ENCODE measurements at places on chromosomes 7 and 10.

GRCh38 chr7:29087840-29088170 is 58.5 kb downstream of the CPVL start:
- no peak for DNase-seq

GRCh38 chr7:1639532-1640175 is 30.4 kb upstream of the ELFN1 start:
- DNase-seq = no peak

GRCh38 chr10:47408606-47409005 is 24.5 kb upstream of the ZNF488 start:
- no peak for DNase-seq

DNA sequence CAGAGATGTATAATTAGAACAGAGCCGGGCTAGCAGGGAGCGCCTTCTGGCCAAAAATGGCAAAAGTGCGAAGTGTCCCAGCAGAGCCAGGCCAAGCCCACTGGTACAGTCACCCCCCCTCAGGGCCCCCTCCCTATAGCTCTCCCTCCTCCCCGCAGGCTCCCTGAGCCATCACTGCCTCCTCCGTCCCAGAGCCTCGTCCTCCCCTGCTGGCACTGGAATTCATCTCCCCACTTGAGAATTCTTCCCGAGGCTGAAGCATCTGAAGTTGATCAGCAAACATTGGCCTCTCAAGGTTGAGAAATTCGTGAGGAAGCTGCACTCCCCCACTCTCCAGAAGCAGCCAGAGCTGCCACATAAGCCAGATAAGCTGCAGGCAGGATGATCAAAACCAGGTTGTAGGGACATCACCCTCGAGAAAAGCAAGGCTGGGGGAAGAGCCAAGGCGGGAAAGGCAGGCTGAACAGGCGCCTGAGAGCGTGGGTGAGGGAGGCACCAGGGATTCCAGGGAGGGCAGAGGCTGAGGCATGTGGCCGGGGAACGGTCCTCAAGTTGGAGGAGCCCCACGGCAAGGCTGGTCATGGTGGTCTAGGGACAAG is 23.4 kb downstream of the CAMK2G start:
- no peak for DNase-seq

GRCh38 chr10:43403911-43404703 is 4.9 kb downstream of the HNRNPF start:
- DNase-seq = no peak

DNA sequence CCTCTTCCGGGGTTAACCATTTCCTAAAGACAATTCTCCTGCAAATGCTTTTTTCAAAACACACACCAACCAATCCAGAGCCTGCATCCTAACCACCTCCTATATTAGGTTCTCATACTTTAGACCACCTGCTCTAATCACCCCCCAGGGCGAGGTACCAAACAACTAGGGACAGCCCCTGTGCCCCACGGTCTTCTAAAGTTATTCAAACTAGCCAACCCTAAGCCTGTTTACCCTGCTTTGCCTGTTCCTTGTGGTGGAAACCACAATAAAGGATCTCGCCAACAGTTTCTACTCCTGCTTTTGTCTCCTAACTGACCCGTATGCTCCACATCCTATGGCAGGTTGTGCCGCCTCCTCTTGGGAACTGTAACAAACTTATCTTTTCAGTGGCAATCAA is 21.1 kb downstream of the SP4 start:
- DNase-seq = no peak

- DNase-seq = peak; percentile 48
Observed at GRCh38 chr7:157875230-157876179, 538.7 kb downstream of the DNAJB6 start.

DNA sequence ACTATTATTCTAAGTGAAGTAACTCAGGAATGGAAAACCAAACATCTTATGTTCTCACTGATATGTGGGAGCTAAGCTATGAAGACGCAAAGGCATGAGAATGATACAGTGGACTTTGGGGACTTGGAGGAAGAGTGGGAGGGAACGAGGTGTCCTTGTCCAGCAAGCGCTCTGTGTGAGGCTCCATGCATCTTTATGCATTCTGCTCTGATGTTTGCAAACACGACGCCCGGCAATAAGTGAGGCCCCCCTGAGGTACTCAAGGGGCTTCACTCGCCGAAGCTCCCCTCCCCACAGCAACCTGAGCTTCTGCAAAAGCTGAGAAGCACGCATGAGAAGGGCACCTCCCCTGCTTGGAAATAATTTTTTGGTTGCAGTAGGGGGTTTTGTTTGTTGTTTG is 103.3 kb downstream of the LHPP start:
- DNase-seq = no peak

DNA sequence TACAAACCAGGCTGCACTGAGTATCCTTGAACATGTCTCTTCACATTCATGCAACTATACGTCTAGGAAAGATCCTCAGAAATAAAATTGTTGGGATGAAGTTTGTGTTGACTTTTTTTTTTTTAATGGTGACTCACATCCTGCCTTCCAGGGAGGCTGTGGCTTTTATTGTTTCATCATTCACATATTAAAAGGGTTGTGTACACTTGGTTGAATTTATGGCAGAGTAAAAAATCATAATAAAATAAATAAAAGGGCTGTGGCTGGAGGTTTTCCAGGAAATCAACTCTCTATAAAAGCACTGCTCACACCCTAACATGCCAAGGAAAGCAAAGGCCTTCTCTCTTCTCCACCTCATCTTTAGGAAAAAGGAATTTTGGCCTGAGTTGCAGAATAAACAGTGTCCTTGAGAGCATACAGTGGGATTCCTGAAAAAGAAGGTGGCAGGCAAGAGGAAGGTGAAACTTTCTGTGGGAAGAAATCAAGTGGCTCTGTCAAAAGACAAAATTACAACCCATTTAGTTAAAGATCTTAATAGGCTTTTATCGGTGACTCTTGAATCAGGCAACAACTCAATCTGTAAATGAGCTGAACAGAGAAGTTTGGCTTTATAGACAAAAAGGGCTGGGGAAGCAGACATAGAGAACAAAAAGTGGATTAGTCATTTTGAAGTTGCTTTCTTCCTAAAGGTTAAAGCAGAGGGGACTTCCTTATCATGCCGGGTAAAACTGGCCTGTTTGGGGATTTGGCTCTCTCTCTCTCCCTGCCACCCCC is 41.6 kb upstream of the FHIP2A start:
- DNase-seq = no peak

- DNase-seq = no peak
Observed at GRCh38 chr7:92988941-92989545, 128.7 kb downstream of the SAMD9 start.

DNA sequence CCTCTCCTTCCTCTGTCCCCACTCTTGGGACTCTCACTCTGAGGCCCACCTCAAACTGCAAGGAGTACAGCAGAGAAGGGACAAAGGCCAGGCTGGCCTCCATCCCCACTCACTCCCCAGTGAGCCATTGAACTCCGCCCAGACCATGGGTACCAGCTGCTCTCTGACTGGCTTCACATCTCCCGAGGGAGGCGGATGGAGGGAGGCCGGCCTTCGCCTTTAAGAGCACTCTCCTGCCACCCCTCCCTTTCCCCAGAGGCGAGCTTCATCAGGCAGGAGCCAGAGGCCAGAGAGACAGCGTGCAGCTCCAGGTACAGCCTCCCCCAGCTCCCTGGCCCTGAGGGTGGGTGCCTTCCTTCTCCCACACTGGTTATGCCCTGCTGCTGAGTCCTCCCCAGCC is 1.8 kb upstream of the LDB3 start:
- no peak for DNase-seq

DNA sequence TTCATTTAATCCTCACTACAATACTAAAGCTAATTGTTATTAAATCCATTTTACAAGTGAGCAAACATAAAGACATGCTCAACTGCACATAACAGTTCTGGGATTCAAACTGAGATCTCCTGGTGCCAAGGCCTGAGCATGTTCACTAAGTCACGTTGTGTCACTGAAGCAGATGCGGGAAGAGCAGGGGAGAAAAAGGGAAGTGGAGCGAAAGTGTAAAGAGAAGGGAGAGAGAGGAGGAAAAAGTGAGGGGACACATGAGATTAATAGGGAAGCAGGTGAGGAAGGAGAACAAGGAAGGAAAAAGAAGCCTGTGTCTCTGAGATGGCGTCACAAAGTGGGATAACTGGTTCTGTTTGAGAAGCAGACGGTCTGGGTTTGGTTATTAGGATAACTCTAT is 38.9 kb upstream of the KAT6B start:
- no peak for DNase-seq

- no peak for DNase-seq
Observed at GRCh38 chr10:123607386-123607785, 58.8 kb upstream of the GPR26 start.

DNA sequence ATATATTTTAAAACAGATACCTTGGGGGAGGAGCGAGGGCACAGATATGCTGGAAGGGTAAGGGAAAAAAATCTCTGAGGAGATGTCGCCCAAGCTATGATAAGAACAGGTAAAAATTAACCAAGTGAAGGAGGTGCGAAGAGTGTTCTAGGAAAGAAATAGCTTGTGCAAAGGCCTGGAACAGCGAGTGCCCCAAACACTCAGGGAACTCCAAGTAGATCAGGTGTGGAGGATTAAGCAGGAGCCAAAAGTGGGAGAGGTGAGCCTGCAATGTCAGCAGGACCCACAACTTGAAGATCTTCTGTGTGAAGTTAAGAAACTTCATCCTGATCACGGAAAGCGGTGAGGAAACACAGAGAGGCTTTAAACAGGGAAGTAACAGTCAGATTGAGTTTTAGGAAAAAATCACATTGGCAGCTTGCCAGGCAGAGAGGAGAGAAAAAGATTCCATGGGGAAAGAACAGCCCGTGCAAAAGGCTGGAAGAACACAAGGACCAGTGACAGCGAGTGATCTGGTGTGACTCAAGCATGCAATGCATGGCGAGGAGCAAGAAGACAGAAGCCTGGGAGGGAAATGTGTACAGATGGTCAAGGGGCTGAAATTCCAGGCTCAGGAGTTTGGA is 30.7 kb downstream of the FGF8 start:
- DNase-seq = no peak

DNA sequence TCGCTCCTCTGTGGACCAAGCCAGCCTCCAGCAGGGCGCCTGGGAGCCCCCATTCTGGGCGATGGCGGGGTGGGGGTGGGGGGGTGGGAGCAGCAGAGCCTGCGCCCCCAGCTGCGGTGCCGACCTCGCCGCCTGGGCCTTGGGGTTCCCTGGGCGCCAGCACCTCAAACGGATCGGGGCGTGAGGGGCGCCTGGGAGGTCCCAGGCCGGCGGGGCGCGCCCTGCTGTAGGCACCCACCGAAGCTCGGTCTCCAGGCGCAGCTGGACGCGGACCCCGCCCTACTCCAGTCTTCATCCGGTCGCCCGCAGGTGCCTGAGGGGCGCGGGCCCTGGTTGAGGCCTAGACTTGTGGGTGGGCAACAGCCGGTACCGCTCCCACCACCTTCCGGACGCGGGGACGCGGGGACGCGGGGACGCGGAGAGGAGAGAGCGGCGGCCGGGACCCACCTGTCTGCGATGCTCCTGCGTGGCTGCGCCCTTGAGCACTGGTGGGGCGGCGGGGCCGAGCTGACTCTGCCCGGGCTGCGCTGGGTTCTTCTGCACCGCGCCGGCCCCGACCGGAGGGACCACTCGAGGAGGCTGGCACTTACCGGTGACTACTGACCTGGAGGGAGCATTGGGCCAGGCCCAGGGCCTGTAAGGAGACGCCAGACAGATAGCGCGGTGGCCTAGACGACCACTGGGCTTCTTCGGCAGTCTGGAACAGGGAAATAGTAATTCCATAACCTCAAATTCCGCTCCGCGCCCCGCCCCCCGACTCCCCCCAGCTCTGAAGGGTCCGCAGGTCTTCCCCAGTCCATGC is 5.5 kb upstream of the KCP start:
- DNase-seq = no peak

DNA sequence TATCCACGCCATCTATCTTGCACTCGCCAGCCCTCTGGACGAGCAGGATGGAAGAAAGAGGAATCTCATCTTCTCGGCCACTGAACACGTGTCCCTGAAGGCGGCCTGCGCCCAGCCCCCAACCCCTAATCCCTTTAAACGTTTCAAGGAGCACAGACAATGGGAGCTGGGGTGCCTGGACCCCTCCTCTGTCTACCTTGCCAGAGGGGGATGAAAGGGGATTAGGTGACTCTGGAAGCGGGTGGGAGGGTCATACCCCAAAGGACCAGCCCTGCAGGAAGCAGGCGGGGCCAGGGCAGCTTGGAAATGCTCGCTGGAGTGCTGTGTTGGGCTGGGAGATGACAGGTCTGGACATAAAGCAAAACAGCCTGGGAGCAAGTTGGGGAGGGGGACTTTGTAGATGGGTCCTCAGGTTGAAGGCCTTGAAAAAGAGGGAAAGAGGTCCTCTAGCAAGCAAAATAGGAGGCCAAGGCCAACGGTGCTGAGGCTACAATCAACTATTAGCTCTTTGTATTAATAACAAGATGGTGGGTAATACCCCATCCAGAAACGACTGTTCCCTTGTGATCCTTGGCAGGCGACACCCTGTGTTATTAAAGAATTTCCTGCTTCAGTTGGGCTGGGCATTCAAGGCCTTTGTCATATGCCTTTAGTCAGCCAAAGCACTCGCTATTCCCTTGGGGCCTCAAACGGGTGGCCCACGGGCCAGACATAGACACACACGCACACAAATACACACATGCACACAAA is 126.5 kb upstream of the UNC5B start:
- no peak for DNase-seq

DNA sequence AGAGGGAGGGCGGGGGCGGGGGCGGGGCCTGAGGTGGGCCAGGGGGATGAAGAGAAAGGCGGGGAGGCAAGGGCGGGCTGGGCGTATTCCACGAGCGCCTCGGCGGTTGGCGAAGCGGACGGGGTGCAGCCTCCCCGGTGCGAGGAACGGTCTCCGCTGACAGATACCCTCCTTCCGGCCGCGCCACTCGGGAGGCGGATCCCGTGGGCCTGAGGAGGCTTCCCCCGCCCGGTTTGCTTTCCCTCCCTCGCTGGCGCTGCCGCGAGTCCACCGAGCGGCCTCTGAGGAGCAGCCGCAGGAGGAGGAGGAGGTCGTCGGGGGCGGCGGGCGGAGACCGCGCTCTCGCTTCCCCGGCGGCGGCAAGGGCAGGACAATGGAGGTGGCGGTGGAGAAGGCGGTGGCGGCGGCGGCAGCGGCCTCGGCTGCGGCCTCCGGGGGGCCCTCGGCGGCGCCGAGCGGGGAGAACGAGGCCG is at the start of gene TRIM24:
TRIM24 (plus strand) TSS at position 84 of the 473 bp plus-strand sequence; CDS start at position 374, 290 bp downstream.
- DNase-seq = peak; percentile 98

GRCh38 chr10:48467669-48468068 is 137.2 kb downstream of the ARHGAP22 start:
- no peak for DNase-seq

DNA sequence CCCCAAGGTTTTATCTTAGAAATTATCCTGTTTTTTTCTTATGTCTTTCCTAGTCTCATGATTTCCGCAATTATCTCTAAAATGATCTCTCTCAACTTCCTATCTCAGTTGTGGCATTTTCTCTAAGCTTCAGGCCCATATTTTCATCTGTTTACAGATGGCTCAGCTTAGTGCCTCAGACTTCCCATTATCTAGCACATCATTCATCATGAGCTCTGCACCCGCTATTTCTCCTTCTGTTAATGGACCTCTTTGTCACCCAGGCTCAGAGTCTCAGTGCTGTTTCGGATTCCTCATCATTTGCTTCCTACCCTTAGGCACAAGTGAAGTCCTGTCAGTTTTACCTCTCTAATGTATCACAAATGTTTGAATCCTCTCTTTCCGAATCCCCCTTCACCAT is 84.1 kb downstream of the BMPR1A start:
- no peak for DNase-seq

GRCh38 chr10:73894245-73894971 is 16.5 kb upstream of the PLAU start:
- no peak for DNase-seq

GRCh38 chr7:104065491-104065890 is 76.0 kb upstream of the RELN start:
- DNase-seq = no peak
